ENCODE measurements at places on chromosomes 11 and 22.

DNA sequence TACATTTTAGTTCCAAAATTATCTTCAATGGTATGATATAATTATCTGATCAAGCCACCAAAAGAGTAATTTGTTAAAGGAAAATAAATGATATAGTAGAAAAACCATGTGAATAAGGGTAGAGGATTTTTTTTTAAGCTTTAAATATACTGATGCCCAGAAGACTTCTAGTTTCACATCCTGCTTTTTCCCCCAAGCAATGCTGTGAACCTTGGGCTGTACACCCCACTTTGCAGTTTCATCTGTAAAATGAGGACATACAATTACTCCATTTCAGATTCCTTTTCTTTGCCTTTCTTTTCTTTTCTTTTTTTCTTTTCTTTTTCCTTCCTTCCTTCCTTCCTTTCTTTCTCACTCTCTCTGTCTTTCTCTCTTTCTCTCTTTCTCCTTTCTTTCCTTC is 1125.4 kb downstream of the DLG2 start:
- ATAC-seq = no peak

- ATAC-seq = peak; percentile 34
Measured at GRCh38 chr11:72553706-72554105, 119.4 kb upstream of the CLPB start.

GRCh38 chr22:47762141-47762540 is 999.7 kb downstream of the TBC1D22A start:
- no peak for ATAC-seq

DNA sequence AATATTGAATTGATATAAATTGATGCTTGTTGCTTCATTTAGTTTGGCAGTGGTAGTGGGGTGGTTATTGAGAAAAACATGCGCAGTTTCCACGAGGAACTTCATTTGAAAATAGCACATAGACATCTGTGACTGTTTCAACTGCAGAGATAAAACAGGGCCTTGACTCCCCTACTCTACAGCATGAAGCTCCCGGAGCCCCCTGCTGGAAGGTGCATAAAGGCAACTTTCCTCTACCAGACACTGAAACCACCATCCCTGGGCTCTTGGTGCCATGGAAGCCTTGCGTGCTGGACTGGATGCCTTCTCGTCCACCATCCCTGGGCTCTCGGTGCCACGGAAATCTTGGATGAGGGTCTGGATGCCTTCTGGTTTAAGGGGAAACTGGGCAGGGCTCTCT is 195.9 kb downstream of the CSNK2A3 start:
- peak; percentile 89 for ATAC-seq

- no peak for ATAC-seq
Measured at GRCh38 chr11:13686776-13687175, 18.3 kb downstream of the FAR1 start.

- peak; percentile 92 for ATAC-seq
Measured at GRCh38 chr22:27686534-27686933, 115.0 kb downstream of the MN1 start.

DNA sequence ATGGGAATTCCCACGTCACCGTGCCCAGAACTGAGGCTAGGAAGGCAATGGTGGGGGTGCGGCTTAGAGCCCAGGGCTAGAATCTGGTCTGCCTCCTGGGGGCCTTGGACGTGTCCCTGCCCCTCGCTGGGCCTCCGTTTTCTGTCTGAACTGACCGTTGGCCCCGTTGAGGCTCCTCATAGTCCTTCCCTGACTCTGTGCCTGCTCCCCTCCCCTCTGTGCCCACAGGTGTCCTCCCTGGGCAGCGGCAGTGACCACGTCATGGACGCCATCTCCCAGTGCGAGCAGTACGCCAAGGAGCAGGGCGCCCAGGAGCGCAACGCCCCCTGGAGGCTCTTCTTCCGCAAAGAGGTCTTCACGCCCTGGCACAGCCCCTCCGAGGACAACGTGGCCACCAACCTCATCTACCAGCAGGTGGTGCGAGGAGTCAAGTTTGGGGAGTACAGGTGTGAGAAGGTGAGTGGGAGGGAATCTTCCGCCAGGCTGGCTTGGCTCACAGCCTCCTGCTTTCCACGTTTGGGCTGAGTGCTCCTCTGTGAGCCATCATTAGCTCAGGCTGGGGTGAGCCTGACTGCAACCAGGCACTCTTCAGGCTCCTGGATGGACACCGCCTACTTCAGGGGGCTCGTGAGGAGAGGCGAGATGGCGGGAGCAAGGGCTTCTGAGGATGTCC is 63.9 kb downstream of the MYO7A start:
- no peak for ATAC-seq

GRCh38 chr11:47599902-47600301 is 5.7 kb upstream of the C1QTNF4 start:
- no peak for ATAC-seq

GRCh38 chr11:29009426-29009825 is 901.2 kb downstream of the METTL15 start:
- peak; percentile 57 for ATAC-seq

DNA sequence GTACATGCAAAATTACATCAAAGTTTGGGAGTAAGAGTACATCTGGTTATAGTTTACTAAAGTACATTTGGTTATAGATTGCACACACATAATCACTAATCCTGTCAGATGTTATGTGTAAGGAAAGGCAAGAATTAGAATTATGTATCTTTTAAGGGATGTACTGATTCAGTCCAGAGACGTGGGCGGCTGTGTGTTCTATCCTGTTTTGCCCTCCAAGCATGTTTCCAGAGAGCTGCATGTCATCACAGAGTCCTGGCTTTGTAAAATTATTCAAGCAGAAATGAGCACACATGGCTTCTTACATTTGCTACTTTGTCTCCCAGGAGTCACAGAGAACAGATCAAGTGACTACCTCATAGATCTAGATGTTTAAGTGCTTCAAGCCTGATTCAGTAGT is 33.2 kb upstream of the CEP126 start:
- ATAC-seq = no peak

GRCh38 chr11:117970400-117971024 is 15.7 kb upstream of the IL10RA start:
- ATAC-seq = no peak

- ATAC-seq = no peak
Measured at GRCh38 chr11:1005928-1006327, 30.6 kb downstream of the MUC6 start.

- ATAC-seq = no peak
Measured at GRCh38 chr11:17770048-17770652, 35.6 kb downstream of the KCNC1 start.

- 0 out of 3 replicates have a peak, but pooled peaks have one; percentile 30 for ATAC-seq
Measured at GRCh38 chr11:111528557-111528956, 12.0 kb upstream of the LAYN start.

DNA sequence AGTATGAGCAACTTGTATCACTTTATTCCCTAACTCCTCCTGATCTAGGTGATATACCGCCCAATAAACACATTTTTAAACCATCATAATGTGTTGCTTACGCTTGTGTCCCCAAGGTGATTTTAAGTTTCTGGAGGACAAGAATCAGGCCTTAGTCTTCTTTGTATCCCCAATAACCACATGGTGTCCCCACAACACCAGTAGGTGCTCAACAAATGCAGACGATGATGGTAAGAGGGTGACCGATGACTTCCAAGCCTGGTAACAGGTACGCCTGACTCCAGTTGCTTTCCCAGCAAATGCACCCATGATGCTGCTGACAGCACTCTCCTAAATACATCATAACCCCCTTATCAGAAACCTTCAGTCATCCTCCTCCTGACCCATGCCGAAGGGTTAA is 64.2 kb downstream of the EFCAB6 start:
- ATAC-seq = no peak

DNA sequence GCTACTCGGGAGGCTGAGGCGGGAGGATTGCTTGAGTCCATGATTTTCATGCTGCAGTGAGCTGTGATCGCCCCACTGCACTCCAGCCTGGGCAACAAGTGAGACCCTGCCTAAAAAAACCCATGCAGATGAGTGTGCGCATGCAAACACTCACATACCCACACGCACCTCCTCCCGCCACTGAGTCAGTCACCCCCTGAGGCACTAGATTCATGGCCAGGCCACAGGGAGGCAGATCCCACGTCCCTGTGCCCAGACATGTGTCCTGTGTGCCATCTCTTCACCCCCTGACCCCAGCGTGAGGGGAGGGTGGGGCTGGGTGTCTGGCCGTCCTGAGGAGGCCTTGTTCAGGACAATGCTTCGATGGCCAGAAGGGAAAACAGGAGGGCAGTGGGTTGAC is 15.5 kb downstream of the RELT start:
- no peak for ATAC-seq

DNA sequence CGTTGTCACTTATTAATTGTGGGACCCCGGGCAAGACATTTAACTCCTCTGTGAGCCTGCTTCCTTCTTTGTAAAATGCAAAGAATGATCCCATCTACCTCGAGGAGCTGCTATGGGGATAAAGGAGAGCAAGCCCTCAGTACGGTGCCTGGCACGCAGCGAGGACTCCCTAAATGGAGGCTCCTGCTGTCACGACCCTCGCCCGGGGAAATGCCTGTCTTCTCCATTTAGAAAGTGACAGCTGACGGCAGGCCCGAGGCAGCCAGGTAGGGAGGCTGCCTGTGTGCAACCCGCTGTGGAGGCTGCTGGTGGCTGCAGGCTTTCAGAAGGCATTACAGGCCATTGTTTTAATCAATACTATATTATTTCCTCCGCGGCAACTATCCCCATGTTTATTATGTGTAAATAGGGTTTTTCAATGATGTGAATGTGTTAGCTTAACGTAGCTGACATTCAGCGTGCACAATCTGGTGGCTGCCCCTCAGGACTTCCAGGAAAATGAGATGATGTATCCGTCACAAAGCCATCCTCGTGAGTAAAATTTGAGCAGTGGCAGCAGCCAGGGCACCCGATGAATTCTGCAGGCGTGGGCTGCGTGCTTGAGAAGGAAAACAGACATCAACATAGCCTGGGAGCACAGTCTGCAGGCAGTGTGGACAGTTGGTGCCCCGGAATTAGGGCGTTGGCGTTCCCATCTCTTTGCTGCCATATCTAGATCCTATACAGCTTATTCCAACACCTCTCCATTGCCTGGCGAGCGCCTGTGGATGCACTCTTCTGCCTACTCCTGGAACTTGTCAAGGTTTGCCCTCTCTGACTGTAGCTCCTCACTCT is 228.3 kb downstream of the ST3GAL4 start:
- no peak for ATAC-seq

GRCh38 chr11:103920933-103921332 is 115.5 kb upstream of the DDI1 start:
- no peak for ATAC-seq

DNA sequence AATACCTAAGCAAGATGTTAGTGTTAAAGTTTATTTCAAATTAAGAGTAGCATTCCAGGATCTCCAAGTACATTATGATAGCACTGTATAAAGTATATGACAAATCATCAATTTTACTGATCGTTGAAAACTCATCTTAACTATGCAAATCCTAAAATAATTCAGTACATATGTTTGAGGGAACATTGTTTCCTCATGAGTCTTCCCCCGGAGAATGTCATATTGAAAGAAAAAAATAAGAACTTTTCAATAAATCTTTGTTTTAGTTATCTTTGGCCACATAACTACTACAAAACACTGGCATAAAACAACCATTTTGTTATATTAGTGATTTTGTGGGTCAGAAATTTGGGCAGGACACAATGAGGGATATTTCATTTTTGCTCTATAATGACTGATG is 135.4 kb downstream of the METTL15 start:
- no peak for ATAC-seq

DNA sequence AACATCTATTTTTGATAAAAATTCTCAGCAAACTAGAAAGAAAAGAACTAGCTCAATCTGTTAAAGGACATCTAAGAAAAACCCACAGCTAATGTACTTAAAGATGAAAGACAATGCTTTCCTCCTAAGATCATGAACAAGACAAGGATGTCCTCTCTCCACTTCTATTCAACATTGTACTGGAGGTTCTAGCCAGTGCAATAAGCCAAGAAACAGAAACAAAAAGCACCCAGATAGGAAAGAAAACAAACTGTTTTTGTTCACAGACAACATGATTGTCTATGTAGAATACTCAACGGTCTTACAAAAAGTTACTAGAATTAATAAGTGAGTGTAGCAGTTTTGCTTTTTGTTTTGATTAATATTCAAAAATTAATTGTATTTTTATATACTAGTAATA is 7.8 kb downstream of the CD3D start:
- no peak for ATAC-seq

GRCh38 chr11:73554671-73555320 is 43.1 kb downstream of the FAM168A start:
- no peak for ATAC-seq

GRCh38 chr22:31748490-31748889 is 1.4 kb downstream of the PRR14L start:
- no peak for ATAC-seq

DNA sequence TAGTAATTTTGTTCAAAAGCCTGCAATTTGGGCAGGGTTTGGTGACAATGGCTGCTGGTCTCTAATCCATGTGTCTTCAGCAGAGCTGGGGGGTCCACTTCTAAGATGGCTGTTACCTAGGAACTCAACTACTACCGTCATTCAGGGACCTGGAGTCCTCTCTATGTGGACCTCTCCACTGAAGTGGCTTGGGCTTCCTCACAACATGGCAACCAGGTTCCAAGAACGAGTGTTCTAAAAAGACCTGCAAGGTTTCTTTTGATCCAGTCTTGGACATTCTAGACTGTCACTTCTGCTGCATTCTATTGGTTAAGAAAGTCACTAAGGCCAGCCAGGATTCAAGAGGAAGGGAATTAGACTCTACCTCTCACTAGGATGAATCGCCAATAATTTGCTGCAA is 387.0 kb downstream of the NXPE2 start:
- ATAC-seq = no peak

- no peak for ATAC-seq
Measured at GRCh38 chr11:16040151-16040550, 316.2 kb downstream of the SOX6 start.

DNA sequence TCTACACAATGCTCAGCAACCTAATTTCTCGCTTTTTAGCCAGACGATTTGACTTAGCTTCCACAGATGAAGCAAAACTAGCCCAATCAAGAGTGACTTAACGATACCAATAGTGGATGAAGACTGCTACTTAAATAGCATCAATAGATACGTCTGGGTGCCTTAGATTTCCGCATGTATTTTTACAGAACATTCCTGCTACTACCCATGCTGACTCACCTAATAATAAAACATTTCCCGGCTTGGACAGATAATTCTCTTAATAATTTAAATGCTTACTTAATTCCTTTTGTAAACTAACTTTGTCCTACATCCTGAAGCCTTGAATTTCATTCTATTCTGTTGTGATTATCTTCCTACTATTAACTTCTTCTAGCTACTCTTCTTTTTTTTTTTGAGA is 5.2 kb upstream of the LAYN start:
- no peak for ATAC-seq

DNA sequence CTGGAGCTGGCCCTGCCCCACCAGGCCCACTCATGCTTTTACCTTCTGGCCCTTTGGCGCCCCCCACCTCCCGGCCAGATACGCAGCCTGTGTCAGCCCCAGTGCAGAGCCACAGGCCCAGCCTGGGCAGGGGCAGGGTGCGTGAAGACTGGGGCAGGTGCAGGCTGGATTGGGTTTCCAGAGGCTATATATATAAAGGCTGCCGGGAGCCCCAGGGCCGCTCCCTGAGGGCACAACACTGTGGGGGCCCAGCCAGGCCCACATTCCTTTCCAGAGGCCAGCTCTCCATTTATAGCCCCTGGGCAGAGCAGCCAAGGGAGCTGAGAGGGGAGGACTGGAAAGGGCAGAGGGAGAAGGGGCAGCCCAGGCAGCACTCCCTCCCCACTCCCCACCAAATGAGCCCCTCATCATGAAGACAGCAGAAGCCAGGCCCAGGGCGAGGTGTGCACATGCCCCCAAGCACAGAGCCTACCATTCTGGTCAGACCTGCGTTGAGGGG is 5.0 kb upstream of the MYOD1 start:
- ATAC-seq = no peak

GRCh38 chr22:36860821-36861659 is at the start of gene NCF4:
Gene NCF4 (plus strand): TSS chr22:36861006. CDS start chr22:36861172, 166 bp downstream.
- ATAC-seq = no peak

All from SK-N-SH treated with all-trans-retinoic acid at 6 μM for 48 hours (cell line).